ENCODE measurements at places on chromosomes 4 and X.
A peak's percentile ranks its signal among the peaks of the same experiment; 100 is the strongest.

- DNase-seq = no peak
These were observed 498.9 kb downstream of the INPP4B start for GRCh38 chr4:142347241-142347640.

DNA sequence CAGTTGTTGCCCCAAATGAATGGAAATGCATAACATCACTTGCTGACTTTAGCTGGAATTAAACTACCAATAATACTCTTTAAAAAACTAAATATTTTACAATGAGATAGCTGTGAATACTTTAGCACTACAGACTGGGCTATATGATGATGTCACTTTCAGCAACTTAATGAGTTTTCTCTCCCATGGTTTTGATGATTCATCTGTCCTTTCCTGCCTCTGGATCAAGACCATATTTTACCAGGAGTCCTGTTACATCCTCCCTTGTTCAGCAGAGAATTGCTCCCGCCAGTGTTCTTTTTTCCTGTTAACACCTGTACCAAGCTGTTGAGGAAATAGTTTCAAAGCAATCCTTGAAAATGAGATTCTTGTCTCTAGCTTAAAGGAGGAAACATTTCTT lies 543.0 kb downstream of the SPRY1 start:
- DNase-seq = peak; percentile 66

- DNase-seq = no peak
These were observed 44.4 kb downstream of the VCX2 start for GRCh38 chrX:8126648-8127047.

- DNase-seq = peak; percentile 43
These were observed 9.6 kb upstream of the MTMR1 start for GRCh38 chrX:150683536-150684146.

- DNase-seq = no peak
These were observed 40.9 kb downstream of the NEK1 start for GRCh38 chr4:169571435-169571834.

GRCh38 chrX:25144043-25144940 lies 128.5 kb upstream of the ARX start:
- DNase-seq = peak; percentile 55

DNA sequence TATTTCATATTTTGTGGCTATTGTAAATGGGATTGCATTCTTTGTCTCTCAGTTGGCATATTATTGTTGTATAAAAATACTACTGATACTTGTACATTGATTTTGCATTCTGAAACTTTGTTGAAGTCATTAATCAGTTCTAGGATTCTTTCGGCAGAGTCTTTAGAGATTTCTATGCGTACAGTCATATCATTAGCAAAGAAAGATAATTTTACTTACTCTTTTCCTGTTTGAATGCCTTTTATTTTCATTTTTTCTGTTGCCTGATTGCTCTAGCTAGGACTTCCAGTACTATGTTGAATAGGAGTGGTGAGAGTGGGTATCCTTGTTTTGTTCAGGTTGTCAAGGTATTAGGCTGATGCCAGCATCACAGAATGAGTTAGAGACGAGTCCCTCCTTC lies 722.0 kb upstream of the PCDH10 start:
- no peak for DNase-seq

GRCh38 chr4:167509551-167509950 lies 275.3 kb upstream of the SPOCK3 start:
- DNase-seq = no peak

All from AG08395 (cell line).